Activated CD8-positive, alpha-beta memory T cell treated with anti-CD3 and anti-CD28 coated beads, Interleukin-2, amount 10 ng/mL, durations not matched to agents 7 days and 5 days (primary cell): ENCODE measurements at places on chromosomes 16 and 17. TPM values are rescaled to one million over a fixed set of nuclear protein-coding genes. Genes with fewer than 3 reads are reported as not detected.

OTOP3 gene
- not detected for total RNA-seq

CCDC154 gene
- 2.0 TPM for total RNA-seq

ZKSCAN2 gene
- 3.9 TPM for total RNA-seq

SERPINF2 gene
- 0.19 TPM for total RNA-seq

KRTAP4-1 gene
- total RNA-seq, result not detected

NXPH3 gene
- 0.09 TPM for total RNA-seq

NEUROD2 gene
- not detected for total RNA-seq

GJD3 gene
- not detected for total RNA-seq

TCAP gene
- total RNA-seq, result 1.1 TPM

OR1A2 gene
- total RNA-seq, result not detected

IL17C gene
- not detected for total RNA-seq

EPX gene
- not detected for total RNA-seq

CCL1 gene
- 25.6 TPM for total RNA-seq
